ENCODE measurements at places on chromosomes 3 and 15. TPM values are rescaled to one million over a fixed set of nuclear protein-coding genes. Genes with fewer than 3 reads are reported as not detected.

DNA sequence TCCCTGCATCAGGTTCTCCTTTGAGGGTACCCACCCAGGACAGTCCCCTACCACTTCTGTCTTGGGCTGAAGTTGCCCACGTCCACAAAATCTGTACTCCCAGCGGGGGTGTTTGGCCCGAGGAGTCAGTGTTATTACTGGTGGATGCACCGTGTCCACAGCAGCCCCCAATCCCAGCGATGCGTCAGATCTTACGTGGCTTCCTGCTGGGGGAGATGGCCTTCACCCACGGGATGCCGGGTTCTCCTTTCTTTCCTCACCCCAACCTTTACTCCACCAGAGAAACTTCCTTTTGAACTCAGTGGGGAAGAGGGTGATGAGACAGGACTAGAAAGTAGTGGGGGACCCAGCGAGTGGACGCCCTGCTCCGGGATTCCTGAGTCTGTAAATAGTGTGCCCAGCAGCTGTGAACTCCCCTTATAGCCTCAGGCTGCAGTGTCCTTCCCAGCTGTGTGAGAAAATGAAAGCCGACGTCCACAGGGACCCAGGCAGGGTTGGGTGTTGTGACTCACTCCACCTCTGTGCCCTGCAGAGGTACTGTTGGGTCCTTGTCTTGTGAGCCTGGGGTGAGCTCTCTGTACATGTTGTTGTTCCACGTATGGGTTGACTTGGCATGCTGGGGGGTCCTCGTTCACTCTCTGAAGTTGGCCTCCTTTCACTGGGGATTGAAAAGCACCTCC, 31.5 kb downstream of the CRTAP start:
- no peaks in the 10 kb centered on the region for H3K36me3 ChIP-seq
- H3K4me1 ChIP-seq: no peaks in the 10 kb centered on the region
- no peaks in the 10 kb centered on the region for H3K27me3 ChIP-seq

GRCh38 chr3:79005084-79005483, 762.7 kb downstream of the ROBO1 start:
- no peaks in the 10 kb centered on the region for H3K27me3 ChIP-seq
- H3K27ac ChIP-seq: no peak overlapping the region
- H3K4me3 ChIP-seq: no peak overlapping the region
- no peaks in the 10 kb centered on the region for H3K36me3 ChIP-seq

DNA sequence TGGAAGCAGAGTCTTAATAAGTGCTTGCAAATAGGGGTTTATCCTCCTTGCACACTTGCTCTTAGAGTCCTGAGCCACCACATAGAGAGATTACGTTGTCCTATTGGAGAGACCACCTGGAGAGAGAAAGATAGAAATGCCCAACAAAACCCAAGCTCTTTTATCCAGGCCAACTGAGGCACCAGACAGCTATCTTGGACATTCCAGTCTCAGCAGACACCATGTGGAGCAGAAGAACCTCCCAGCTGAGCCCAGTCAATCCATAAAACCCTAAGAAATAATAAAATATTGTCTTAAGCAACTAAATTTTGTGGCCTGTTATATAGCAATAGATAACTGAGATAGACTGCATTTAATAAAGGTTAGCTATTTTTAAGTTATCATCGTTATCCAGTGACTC, 105.7 kb upstream of the PFN2 start:
- H3K4me3 ChIP-seq: no peak overlapping the region
- H3K27me3 ChIP-seq: no peaks in the 10 kb centered on the region
- H3K4me1 ChIP-seq: peaks cover 15% of the 10 kb centered on the region
- DNase-seq: no peak
- no peak overlapping the region for H3K27ac ChIP-seq

GRCh38 chr3:155232605-155233004, 60.9 kb downstream of the STRIT1 start:
- H3K36me3 ChIP-seq: no peaks in the 10 kb centered on the region
- peaks cover 23% of the 10 kb centered on the region for H3K4me1 ChIP-seq
- peak overlapping the region; percentile 67 for H3K27ac ChIP-seq
- no peaks in the 10 kb centered on the region for H3K27me3 ChIP-seq

DNA sequence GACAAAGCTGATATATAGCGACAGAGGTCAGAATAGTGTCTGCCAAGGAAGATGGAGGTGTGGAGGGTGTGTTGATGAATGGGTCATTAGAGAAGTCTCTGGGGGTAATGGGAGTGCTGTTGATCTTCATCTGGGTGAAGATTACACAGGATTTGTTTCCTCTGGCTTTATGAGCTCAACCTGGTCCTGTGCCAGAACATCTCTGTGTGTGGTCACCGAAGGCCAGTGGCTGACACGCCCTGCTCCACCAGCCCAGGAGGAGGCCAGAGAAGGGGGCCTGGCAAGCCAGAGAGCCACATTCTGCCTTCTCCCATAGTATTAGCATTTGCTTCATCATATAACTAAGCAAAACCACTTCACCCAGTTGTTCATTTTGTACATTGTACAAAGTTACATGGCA, 121.1 kb downstream of the ZNF621 start:
- no peak overlapping the region for H3K27ac ChIP-seq
- no peak overlapping the region for H3K4me3 ChIP-seq
- no peaks in the 10 kb centered on the region for H3K4me1 ChIP-seq
- no peaks in the 10 kb centered on the region for H3K36me3 ChIP-seq
- H3K27me3 ChIP-seq: no peaks in the 10 kb centered on the region

GRCh38 chr3:189014526-189014925, 157.2 kb upstream of the TPRG1 start:
- no peak overlapping the region for H3K4me3 ChIP-seq
- H3K27ac ChIP-seq: no peak overlapping the region
- no peak for DNase-seq
- no peaks in the 10 kb centered on the region for H3K36me3 ChIP-seq
- H3K27me3 ChIP-seq: no peaks in the 10 kb centered on the region

DNA sequence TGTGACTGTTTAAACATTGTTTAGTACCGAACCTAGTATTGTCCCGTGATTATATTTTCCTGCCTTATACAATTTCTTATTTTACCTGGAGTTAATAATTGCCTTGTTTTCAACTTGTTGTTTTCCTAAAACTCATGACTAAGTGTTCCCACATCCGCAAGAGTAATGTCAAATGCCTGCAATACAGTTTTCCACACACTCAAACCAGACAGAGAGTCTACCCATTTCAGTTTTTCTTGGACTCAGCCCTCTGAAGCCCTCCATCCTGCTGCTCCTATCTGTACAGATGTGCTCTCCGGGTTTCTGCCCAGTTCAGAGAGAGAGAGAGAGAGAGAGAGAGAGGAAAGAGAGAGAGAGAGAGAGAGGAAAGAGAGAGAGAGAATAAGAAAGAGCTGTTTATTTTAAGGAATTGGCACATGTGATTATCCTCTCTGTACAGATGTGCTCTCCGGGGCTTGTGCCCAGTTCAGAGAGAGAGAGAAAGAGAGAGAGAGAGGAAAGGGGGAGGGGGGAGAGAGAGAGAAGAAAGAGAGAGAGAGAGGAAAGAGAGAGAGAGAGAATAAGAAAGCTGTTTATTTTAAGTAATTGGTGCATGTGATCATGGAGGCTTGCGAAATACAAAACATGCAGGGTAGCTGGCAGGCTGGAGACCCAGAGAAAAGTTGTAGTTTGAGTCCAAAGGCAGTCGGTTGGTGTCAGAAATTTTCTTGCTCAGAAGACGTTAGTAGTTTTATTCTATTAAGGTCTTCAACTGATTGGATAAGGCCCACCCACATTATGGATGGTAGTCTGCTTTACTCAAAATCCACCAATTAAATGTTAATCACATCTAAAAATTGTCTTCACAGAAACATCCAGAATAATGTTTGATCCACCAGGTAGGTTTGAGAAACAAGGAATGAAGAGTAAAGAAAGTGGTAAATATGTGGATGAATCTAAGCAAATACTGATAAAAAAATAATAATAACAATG, 104.1 kb upstream of the GOLGA8J start:
- no peaks in the 10 kb centered on the region for H3K36me3 ChIP-seq
- DNase-seq: no peak
- H3K4me1 ChIP-seq: no peaks in the 10 kb centered on the region
- no peak overlapping the region for H3K27ac ChIP-seq
- no peaks in the 10 kb centered on the region for H3K27me3 ChIP-seq

DNA sequence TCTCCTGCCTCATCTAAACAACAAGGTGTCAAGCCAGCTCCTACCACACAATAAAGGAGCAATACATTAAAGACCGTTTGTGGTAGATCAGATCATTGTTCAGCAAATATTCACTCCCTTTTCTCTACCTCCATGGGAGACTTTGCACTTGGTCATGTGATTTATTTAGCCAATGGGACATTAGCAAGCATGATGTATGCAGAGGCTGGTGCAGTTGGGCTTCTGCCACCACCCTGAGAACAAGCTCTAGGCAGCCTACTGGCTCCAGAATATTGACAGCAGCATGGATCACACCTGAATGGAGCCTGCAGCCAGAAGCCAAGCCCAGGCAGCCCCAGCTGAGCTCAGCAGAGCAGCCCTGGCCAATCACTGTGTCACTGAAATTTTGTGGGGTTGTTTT, 99.4 kb upstream of the UBE2E2 start:
- no peaks in the 10 kb centered on the region for H3K36me3 ChIP-seq
- no peak for DNase-seq
- H3K27me3 ChIP-seq: peaks cover 32% of the 10 kb centered on the region
- no peak overlapping the region for H3K27ac ChIP-seq
- no peaks in the 10 kb centered on the region for H3K4me1 ChIP-seq

DNA sequence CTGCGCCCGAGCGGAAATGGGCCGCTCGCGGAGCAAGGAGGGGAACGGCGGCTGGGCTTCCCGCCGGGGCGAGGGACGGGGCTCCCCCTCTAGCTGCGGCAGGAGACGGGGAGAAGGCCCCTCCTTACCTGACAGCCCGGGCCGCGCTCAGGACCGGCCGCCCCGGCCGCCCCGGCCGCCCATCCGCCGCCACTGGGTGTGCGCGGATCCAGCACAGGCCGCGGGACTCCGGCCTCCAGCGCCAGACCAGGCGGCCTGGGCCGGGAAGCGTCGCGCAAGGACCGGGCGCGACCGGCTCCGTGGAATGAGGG, 296 bp downstream of the TPRA1 start:
- no peaks in the 10 kb centered on the region for H3K27me3 ChIP-seq
- no peak for DNase-seq
- no peaks in the 10 kb centered on the region for H3K36me3 ChIP-seq
- H3K27ac ChIP-seq: peak overlapping the region; percentile 92
- peaks cover 22% of the 10 kb centered on the region for H3K4me1 ChIP-seq
- peak overlapping the region; percentile 70 for H3K4me3 ChIP-seq

DNA sequence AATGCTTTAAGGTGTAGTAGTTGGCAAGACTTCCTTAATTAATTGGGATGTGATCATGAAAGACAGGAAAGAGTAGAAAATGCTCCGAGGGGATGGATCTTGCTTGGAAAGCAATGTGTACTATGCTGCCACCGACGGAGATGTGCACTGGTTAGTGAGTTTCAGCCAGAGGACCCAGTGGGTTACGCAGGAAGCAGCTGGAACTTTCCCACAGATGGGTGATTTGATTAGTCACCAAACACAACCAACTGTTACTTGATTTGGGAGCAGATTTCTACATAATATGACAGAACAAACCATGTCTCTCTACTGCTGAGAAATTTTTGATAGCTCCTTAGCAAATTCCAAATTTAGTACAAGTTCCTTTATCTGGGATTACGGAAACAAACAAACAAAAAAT, 245.4 kb upstream of the MCTP2 start:
- H3K27ac ChIP-seq: no peak overlapping the region
- H3K4me3 ChIP-seq: no peak overlapping the region
- 0 out of 2 replicates have a peak, but pooled peaks cover 15% of the 10 kb centered on the region for H3K27me3 ChIP-seq
- H3K36me3 ChIP-seq: no peaks in the 10 kb centered on the region

DNA sequence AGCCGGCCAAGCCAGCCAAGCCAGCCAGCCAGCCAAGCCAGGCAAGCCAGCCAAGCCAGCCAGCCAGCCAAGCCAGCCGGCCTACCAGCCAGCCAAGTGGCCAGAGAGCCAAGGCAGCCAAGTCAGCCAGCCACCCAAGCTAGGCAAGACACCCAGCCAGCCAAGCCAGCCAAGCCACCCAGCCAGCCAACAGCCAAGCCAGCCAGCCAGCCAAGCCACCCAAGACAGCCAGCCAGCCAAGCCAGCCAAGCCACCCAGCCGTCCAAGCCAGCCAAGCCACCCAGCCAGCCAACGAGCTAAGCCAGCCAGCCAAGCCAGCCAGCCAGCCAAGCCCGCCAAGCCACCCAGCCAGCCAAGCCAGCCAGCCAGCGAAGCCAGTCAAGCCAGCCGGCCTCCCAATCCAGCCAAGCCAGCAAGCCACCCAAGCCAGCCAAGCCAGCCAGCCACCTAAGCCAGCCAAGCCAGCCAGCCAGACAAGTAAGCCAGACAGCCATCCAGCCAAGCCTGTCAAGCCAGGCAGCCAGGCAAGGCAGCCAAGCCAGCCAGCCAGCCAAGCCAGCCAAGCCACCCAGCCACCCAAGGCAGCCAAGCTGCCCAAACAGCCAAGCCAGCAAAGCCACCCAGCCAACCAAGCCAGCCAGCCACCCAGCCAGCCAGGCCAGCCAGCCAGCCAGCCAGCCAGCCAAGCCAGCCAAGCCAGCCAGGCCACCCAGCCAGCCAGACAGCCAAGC, 200.5 kb downstream of the GOLGA6L6 start:
- H3K36me3 ChIP-seq: no peaks in the 10 kb centered on the region
- no peak overlapping the region for H3K4me3 ChIP-seq

DNA sequence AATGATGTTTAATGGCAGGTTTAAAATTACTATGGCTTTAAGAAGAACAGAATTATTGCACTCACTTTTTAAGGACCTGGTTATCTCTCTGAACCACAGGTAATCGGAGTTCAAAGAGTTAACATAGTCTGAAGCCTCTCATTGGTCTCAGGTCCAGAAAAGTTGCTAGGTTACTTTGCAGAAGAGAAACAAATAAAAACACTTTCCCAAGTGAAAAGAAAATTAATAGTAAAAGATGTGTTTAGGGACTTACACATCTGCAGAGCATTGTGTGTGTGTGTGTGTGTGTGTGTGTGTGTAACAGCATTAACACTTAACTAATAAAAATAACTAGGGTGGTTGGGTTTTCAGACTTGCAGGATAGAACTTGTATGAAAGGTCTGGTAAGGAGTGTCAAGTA, 1.0 kb downstream of the MASP1 start:
- no peaks in the 10 kb centered on the region for H3K36me3 ChIP-seq
- H3K4me3 ChIP-seq: no peak overlapping the region
- no peak overlapping the region for H3K27ac ChIP-seq

- no peaks in the 10 kb centered on the region for H3K4me1 ChIP-seq
- peaks cover 25% of the 10 kb centered on the region for H3K36me3 ChIP-seq
- no peak overlapping the region for H3K27ac ChIP-seq
- no peak overlapping the region for H3K4me3 ChIP-seq
- no peaks in the 10 kb centered on the region for H3K27me3 ChIP-seq
Observed at GRCh38 chr3:125186261-125186787, 26.2 kb downstream of the SLC12A8 start.

DNA sequence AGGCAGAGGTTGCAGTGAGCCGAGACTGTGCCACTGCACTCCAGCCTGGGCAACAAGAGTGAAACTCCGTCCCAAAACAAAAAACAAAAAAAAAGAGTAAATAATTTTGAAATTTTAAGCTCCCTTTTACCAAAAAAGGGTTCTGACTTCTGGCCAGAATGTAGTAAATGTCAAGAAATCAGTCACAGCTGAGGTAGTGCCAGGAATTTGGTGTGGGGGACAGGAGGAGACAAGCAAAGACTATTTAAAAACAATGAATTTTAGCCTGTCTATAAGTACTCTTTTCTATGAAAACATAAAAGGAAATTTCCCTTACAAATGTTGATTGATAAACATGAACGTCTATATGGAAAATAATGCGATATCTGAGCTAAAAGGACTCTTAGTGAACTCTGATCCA, 363.7 kb downstream of the FHIT start:
- H3K4me3 ChIP-seq: no peak overlapping the region
- no peaks in the 10 kb centered on the region for H3K27me3 ChIP-seq
- H3K4me1 ChIP-seq: no peaks in the 10 kb centered on the region
- no peak overlapping the region for H3K27ac ChIP-seq
- DNase-seq: no peak
- no peaks in the 10 kb centered on the region for H3K36me3 ChIP-seq

TTLL13 gene
- total RNA-seq: 0.96 TPM

PPP1R14D gene
- 0.55 TPM for total RNA-seq

OXTR gene
- 3.4 TPM for total RNA-seq

LIPH gene
- 38.4 TPM for total RNA-seq

TMEM89 gene
- total RNA-seq: not detected

ADAMTSL3 gene
- total RNA-seq: 3.2 TPM

Data from PC-9 (cell line).